ENCODE measurements at places on chromosomes 12 and 14.

- no peak for DNase-seq
These were observed 377 bp downstream of the CCNT1 start for GRCh38 chr12:48716168-48716492.

DNA sequence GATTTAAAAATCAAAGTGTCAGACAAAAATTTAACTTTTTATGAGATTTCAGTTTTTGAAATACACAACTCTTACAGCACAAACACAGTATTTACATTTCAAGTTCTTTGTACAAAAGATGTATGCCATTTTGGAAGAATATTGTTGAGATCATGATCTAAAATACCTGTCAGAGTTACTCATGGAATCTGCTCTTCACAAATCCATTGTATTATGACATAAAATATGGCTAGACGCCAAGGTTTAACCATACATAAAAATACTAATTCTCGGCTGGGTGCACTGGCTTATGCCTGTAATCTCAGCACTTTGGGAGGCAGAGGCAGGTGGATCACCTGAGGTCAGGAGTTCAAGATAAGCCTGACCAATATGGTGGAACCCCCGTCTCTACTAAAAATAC, 6.2 kb upstream of the SYCP3 start:
- no peak for DNase-seq

DNA sequence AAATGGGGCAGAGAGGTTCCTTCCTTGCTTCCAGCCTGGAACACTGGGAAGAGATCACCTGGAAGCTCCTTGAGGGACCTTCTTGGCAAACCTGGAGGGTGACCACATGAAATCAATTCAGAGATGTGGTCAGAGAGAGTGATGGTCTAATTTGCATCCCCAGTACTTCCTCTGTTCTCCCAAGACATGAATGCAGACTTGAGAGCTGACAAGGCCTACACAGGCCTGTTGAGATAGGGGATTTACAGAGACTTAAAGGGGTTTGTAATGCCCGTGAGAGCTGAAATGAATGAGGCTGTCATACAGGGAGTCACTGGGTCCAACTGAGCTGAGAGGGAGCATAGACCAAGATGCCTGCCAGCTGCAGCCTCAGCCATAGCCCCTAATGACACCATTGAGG, 45.1 kb downstream of the TMX1 start:
- DNase-seq: no peak

DNA sequence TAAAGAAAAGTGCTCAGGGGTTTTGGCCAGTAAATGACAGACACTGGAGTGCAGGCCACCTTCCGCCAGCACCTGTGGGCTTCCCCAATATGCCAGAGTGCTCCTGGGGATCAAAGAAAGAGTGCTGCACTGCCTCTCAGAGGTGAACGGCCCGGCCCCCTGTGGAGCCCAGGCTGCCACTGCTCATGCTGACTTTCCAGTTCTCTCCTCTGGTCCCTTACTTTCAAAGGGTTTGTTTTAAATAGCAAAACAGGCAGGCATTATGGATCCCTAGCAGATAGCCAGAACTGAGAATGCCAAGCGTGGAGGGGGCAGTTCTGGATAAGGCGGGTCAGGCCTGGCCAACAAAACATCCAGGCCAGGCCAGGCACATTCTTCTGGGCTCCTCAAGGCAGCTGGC, 59.6 kb downstream of the MDM2 start:
- no peak for DNase-seq

GRCh38 chr14:75968456-75968855, 13.3 kb downstream of the TGFB3 start:
- DNase-seq: no peak

Measured in stimulated activated CD8-positive, alpha-beta memory T cell treated with anti-CD3 and anti-CD28 coated beads, Interleukin-4, amount 100 ng/mL, for 4 hours (primary cell).